Parietal lobe (tissue), 2 donors: ENCODE measurements at places on chromosomes 2 and 18. TPM values are rescaled to one million over a fixed set of nuclear protein-coding genes. Genes with fewer than 3 reads are reported as not detected.

Gene HOXD1
- not detected for total RNA-seq

Gene UGT1A8
- total RNA-seq = not detected

Gene KCNG2
- total RNA-seq = 0.31 TPM

Gene CTIF
- total RNA-seq = 95.5 TPM

Gene CRACDL
- total RNA-seq = 0.94 TPM

Gene EMILIN1
- total RNA-seq = 2.2 TPM

Gene LYG1
- 1.6 TPM for total RNA-seq

Gene CAPN14
- total RNA-seq = 4.1 TPM
